ENCODE measurements at places on chromosomes 3 and 15.

DNA sequence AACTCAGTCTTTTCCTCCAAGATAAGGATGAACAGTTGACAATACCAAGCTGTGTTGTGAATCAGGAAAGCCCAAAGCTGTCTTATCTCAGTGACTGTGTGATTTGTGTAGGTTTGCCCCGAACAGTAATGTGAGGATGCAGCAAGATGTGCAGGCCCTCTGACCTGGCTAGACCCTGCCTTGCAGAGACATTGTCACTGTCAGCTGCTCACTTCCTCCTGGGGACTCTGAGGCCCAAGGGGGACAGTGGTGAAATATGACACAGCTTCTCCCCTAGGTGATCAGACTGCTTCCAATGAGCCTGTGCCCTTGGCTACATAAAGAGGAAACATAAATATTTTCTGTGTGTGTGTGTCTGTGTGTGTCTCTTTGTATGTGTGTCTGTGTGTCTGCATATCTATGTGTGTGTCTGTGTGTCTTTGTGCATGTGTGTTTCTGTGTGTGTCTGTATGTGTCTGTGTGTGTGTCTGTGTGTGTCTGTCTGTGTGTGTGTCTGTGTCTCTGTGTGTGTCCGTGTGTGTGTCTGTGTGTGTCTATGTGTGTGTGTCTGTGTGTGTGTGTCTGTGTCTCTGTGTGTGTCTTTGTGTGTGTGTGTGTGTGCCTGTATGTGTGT is 21.7 kb downstream of the LRRK1 start:
- DNase-seq = no peak

- DNase-seq = peak; percentile 64
These were observed 37.8 kb upstream of the USP3 start for GRCh38 chr15:63466378-63467192.

GRCh38 chr3:60085649-60086048 is 1035.8 kb upstream of the CFAP20DC start:
- DNase-seq = no peak

- no peak for DNase-seq
These were observed 64.0 kb upstream of the EPHA3 start for GRCh38 chr3:89043406-89043932.

GRCh38 chr15:33298631-33299030 is 12.1 kb upstream of the RYR3 start:
- DNase-seq = peak; percentile 55

DNA sequence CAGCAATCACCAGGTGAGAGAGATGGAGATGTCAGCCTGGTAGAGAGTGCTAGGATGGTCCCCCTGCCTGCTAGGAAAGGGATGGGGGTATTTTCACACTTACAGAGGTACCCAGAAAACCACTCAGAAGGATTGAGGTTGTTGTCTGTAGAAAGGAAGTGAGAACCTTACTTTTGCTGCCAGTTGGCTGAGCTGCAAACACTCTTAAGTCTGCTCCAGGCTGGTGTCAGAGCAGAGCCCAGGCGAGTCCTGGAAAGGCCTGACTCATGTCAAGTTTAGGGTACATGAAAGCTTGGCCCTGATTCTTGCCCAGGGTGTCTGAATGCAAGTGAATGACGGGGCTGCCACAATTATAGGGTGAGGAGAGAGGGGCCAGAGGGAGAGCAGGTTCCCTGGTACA is 214.5 kb upstream of the TRIM42 start:
- DNase-seq = no peak

DNA sequence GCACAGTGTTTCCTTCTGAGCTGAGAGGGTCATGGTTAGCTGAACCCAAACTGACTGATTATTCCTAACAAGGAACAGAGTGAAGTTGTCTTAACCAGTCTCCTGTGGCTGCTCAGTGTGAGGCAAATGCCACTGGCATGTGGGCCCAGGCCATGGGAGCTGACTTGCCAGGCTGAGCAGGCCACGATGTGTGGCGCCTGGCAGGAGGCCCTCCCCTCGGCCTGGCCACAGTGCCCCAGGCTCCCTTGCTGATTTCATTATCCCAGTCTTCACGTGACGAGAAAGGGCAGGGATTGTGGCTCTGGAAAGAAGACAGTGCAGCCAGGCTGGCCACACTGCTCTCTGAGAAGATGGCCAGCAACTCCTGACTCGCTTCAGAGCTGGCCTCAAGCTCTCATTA is 58.8 kb downstream of the SLCO2A1 start:
- no peak for DNase-seq

DNA sequence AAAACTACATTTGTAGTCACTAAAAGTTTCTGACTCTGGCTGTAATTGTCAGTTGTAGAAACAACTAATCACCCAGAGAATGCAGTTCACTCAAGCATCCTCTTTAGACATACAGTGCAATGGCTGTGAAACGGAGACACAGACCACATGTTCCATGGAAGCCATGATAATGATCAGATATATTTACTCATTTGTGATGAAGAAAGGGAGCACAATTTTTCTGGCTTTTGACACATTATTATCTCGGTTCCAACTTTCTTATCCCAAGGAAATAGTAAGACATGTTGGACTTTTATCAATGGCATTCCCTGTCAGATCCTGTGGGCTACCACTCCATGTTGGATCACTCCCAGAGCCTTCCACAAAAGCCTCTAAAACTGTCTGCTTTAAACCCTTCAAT is 215.0 kb upstream of the LRIG1 start:
- DNase-seq = no peak

DNA sequence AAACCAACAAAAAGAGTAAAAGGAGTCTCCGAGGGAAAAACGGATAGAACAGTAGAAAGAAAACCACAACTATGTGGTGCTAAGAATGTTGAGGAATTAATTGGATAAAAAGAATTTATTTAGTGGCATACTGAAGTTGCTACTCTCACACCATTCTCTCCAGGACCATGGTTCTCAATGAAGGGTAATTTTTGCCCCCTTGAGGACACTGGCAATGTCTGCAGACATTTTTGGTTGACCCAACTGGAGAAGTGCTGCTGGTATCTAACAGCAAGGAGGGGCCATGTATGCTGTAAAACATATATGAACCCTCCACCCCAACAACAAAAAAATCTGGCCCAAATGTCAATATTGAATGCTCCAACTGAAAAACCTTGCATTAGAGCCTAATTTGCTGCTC is 85.9 kb upstream of the CSPG5 start:
- DNase-seq = peak; percentile 40

- no peak for DNase-seq
These were observed 142.3 kb upstream of the TPM1 start for GRCh38 chr15:62900071-62900802.

DNA sequence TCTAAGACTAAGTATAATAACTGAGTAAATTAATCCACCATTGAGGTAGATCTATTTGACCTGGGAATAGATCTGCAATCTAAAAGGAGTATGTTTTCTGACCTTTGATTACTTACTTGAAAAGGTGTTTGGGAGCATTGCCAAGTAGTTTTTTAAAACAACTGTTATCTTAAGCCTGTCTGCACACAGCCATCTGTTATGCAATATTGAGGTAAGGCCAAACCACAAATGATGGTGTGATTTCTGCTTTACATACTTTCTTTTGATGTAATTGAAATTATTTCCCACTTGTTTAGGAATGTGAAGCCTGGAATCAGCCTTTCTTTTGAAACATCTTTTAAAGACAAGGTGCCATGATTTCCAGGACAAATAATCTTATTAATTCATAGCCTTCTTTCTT is 274.0 kb downstream of the BBX start:
- no peak for DNase-seq

DNA sequence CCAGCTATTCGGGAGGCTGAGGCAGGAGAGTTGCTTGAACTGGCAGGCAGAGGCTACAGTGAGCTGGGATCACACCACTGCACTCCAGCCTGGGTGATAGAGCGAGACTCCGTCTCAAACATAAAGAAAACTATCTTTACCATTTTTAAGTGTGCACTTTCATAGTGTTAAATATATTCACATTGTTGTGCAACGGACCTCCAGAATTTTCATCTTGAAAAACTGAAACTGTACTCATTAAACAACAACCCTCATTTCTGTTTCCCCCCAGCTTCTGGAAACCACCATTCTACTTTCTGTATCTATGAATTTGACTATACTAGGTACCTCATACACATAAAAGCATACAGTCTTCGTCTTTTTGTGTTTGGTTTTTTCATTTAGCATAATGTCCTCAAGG is 375.1 kb downstream of the SHQ1 start:
- DNase-seq = no peak

DNA sequence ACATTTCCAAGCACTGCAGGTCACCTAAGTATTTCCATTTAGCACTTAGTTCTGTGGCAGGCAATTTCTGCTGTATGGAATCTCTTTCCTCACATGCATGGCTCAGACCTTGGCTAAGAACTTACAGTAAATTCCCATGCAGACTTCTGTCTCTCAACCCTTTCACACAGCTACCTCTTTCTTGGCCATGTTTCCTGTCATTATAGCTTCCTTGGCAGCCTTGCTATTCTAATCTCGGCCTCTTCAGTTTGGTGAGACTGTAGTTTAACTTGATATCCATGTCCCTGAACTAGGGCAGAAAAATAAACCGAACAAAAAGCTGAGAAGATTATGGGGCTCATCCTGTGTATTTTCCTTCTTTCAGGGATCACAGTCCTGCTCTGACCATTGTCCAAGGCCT is 96.0 kb downstream of the SPATA16 start:
- no peak for DNase-seq

- DNase-seq = no peak
These were observed 102.0 kb downstream of the SCAPER start for GRCh38 chr15:76803049-76803571.

DNA sequence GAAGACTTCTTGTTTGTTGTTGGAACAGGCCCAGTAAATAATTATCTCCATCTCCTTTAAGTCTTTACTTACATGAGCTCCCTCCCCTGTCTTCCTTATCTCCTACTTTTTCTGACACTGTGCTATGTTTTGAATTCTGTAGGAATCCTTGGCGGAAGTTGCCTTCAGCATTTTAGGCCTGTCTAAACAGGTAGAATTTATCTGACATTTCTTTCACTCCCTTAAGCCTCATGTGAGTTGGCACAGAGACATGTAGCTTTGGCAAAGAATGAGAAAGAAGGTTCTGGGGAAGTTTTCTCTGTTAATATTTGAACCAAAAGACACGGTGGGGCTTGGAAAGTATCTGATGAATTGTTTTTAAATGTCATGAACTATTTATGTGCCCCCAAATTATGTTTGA is 8.1 kb downstream of the MCTP2 start:
- no peak for DNase-seq

DNA sequence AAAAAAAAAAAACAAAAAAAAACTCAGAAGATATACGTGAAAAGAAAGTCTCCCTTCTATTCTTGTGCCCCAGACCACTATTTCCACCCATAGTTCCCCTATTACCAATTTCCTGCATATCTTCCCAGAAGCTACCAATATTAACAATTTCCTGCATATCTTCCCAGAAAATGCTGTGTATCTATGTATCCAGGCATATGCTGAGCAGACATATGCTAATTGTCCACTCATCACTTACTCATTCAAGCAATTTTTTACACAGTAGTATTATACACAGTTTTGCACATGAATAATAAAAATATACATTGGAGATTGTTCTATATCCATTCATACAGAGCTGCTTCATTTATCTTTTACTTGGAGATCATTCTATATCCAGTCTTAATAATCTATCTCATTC is 12.6 kb upstream of the SLMAP start:
- DNase-seq = no peak

DNA sequence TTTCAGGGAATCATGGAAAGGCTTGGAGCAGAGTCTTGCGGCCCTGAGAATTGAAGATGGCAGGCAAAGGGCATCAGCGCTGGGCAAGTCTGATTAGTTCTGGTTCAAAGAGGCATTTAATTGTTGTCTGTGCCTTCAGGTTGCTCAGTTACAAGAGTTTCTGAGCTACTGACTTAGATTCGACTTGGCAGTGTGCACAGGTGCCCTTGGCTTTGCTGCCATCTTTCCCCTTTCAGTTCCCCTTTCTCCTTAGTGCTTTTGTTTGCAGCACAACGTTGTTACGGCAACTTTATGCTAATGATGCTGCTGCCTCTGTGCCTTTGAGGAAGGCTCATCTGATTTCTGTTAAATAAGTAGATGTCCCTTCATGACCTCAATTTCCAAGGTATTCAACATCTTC is 12.5 kb downstream of the P2RY14 start:
- DNase-seq = no peak

DNA sequence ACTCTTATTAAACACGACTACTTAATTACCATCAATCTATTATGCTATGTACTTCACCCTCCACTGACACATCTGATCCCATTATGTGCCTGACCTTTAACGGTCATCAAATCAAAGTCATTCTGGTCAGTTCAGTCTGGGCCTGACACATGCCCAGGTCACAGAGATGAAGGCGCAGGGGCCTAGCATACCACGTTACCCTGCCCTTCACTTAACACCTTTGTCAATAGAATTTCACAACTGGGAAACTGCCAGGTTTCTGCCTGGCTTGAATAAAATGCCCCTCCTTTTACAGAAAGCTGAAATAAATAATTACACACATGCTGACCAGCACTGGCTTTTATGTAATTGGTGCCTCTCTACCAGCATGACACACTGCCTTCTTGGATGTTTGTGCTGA is 39.5 kb downstream of the MECOM start:
- no peak for DNase-seq

- DNase-seq = no peak
These were observed 103.4 kb downstream of the MINAR1 start for GRCh38 chr15:79535536-79535935.

GRCh38 chr15:77856705-77857346 is 220.7 kb downstream of the TBC1D2B start:
- no peak for DNase-seq

- no peak for DNase-seq
These were observed 30.9 kb upstream of the IGF1R start for GRCh38 chr15:98617328-98617980.

DNA sequence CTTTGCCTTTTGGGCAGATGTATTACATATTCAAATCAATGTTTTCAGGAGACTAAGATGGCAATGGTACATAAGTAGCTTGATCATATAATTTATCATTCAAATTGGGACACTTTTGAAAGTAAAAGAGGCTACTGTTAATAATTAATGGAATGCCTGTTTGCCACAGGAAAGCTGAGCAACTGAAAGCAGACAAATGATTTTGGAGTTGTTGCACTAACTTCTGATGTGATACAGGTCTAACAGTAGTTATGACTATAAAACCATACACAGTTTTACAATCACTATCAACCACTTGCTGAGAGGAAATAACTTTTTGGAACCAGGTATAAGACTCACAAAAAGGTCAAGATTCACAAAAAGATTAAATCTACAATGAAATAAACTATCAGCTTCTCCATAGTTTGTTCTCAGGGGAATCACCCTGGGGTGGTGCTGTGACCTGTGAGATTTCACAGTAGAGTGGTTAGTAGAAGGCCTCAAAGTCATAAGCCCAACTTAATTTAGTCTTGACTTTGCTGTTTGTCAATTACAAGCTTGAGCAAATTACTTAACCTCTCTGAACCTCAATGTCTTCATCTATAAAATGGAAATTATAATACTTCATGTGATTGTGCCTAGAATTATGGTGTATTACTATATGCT is 42.7 kb downstream of the HHLA2 start:
- peak; percentile 14 for DNase-seq

Measured in ACHN (cell line).